ENCODE measurements at places on chromosomes 2 and 18.

- DNase-seq = peak; percentile 31
Observed at GRCh38 chr2:39380525-39381150, 56.4 kb downstream of the MAP4K3 start.

- DNase-seq = peak; percentile 71
Observed at GRCh38 chr2:223797811-223798721, 39.3 kb downstream of the AP1S3 start.

DNA sequence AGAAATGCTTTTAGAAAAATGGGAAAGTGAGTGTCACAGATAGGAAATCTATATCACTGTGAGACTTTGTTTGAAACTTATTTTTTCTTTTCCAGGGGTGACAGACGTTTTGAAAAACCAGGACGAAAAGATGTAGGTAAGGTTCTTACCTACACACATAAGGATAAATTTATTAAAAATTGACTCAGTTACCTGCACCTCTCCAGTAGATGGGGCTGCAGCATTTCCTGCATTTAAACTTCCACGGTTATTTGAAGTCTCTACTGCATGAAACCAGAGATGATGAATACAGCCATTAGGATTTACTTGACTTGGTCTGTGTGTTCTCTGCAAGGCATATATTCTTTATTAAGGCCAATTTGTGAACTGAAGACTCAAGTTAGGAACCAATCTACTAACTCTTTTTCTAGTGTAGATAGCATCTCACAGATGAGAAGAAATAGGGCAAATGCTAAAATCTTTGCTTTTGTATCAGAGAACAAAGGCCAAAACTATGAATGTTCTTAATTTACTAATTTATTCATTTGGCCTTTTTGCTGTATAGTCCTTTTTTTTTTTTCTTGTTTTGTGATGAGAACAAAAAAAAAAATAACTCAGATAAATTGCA, 15.0 kb downstream of the KCNJ13 start:
- DNase-seq = peak; percentile 59

GRCh38 chr2:1692342-1692741, 52.0 kb downstream of the PXDN start:
- DNase-seq = no peak

- DNase-seq = no peak
Observed at GRCh38 chr2:77838441-77838840, 316.3 kb upstream of the LRRTM4 start.

Data from fibroblast of pulmonary artery (primary cell).